ENCODE measurements at places on chromosomes 7 and 10.

DNA sequence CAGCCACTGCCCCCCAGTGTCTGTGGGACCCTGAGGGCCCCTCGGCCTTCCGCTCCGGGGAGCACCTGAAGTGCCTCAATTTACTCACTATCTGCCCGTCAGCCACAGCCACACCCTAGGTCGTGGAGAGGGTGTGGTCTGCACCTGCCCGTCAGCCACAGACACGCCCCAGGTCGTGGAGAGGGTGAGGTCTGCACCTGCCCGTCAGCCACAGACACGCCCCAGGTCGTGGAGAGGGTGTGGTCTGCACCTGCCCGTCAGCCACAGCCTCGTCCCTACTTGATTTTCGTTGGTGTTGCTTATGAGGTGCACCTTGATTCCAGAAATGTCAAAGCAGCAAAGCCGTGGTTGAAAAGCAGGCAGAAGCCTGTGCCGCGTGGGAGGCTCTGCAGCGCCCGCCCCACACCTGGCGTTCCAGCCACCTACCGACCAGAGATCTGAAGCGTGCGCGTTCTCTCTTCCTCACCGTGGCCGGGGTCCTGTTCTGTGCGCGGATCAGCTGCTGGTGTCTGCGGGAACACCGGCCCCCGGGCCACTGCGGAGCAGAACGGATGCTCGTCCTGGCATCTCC, 101.6 kb downstream of the DYNC2I1 start:
- H3K27me3 ChIP-seq = no peaks in the 10 kb centered on the region
- no peaks in the 10 kb centered on the region for H3K36me3 ChIP-seq
- no peak overlapping the region for H3K27ac ChIP-seq
- H3K4me3 ChIP-seq = no peak overlapping the region
- H3K4me1 ChIP-seq = no peaks in the 10 kb centered on the region

DNA sequence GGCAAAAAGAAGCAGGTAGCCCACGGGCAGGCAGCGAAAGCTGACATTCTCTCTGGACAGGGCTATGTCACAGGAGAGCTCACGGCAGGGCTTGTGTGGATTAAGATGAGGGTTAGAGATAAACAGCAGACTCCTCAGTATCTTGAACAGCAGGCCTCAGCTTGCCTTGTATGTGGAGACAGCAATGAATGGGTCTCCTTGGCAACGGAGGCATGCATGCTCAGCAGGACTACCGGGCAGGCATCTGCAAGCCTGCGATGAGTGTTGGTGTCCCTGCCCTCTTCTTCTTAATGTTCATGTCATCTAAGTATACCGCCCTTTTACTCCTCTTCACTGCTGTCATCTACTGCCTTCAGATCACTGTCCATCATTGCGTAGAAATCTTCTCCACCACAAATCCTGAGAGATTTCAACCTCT, 81.9 kb upstream of the C1GALT1 start:
- H3K4me1 ChIP-seq = peaks cover 19% of the 10 kb centered on the region
- H3K4me3 ChIP-seq = no peak overlapping the region
- DNase-seq = peak; percentile 41
- no peaks in the 10 kb centered on the region for H3K36me3 ChIP-seq
- H3K27me3 ChIP-seq = no peaks in the 10 kb centered on the region

- peaks cover 14% of the 10 kb centered on the region for H3K4me1 ChIP-seq
- peak overlapping the region; percentile 65 for H3K27ac ChIP-seq
- no peak overlapping the region for H3K4me3 ChIP-seq
- no peaks in the 10 kb centered on the region for H3K27me3 ChIP-seq
- H3K36me3 ChIP-seq = no peaks in the 10 kb centered on the region
Observed at GRCh38 chr10:110336111-110336721, 31.5 kb upstream of the SMNDC1 start.

DNA sequence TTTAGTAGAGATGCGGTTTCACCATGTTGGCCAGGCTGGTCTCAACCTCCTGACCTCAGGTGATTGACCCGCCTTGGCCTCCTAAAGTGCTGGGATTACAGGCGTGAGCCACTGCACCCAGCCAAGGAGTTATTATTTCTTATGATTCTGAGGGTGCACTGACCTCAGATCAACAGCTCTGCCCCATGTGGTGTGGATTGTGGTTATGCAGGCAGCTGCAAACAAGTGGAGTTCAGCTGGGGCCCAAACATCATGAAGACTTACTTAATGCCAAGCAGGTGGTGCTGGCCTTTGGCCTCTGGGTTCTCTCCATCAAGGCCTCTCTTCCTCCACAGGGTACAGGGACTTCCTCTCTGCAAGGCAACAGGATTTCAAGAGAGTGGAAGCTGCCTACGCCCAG, 45.1 kb upstream of the OPTN start:
- H3K27me3 ChIP-seq = no peaks in the 10 kb centered on the region
- no peaks in the 10 kb centered on the region for H3K36me3 ChIP-seq
- H3K4me1 ChIP-seq = peaks cover 6% of the 10 kb centered on the region
- no peak overlapping the region for H3K27ac ChIP-seq
- no peak for DNase-seq

DNA sequence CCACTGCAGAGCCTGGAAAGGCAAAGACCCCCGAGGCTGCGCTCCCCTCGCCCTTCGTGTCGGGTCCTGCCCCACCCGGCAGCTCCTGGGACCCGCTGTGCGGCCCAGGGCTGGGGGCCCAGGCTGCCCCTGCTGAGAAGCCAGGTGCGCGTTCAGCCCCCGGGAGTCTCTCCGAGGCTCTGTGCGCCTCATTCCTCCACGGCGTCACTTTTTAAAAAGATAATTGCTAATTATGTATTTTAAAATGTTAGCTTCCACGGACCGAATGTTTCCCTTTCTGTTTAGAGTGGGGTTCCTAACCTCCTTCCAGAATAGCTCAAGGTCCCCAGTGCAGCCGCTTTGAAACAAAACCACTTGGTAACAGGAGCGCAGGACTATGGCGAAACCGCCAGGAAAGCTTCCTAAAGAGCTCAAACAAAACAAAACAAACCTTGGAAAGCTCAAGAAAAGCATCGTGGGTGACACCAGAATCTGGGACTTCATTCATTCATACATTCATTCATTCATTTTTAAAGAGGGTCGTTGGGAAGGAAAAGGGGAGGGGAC, 45.6 kb downstream of the PDIA4 start:
- peak overlapping the region; percentile 94 for H3K4me3 ChIP-seq
- no peaks in the 10 kb centered on the region for H3K27me3 ChIP-seq
- H3K27ac ChIP-seq = peak overlapping the region; percentile 52
- no peaks in the 10 kb centered on the region for H3K4me1 ChIP-seq

DNA sequence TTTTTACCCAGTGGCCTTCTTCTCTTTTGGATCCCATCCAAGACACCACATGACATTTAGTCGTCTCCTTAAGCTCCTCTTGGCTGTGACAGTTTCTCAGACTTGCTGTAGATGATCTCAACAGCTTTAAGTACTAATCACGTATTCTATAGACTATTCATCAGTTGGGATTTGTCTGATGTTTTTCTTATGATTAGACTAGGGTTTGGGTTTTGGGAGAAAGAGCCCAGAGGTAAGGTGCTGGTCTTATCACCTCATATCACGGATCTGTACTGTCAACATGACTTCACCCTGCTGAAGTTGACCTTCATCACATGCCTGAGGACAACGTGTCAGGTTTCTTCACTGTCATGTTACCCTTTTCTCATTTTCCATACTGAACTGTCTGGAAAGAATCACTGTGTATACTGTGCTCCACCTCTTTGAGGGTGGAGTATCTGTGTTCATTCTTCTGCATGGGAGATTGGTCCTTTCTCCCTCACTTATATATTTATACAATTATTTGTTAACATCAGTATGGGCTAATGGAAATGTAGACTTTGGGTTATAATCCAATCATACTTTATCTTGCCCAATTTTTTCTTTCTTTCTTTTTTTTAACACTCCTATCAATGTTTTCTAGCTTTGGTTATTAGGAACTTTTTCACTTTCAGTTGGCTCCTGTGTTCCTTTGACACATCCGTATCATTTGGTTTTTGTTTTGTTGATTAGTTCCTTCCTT, 6.4 kb upstream of the HKDC1 start:
- no peak for DNase-seq
- no peaks in the 10 kb centered on the region for H3K27me3 ChIP-seq
- no peak overlapping the region for H3K4me3 ChIP-seq
- peaks cover 6% of the 10 kb centered on the region for H3K4me1 ChIP-seq
- peaks cover 9% of the 10 kb centered on the region for H3K36me3 ChIP-seq
- H3K27ac ChIP-seq = no peak overlapping the region

DNA sequence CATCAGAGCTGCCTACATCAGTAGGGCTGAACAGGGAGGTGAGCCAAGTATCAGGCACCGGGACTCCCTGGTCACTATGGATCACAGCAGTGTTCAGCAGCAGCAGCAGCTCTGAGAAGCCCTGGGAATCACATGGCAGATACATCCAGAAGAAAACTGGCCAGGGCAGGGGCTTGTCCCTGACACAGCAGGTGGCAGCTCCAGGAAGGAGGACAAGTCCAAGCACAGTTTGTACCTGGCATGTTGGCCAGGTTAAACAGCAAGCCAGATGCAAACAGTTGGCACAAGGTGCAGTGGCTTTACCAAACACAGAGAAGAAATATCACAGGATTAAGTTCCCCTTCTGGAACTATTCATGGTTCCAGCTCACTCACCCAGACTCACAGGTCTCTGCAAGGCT, 139.4 kb downstream of the KCNMA1 start:
- H3K27ac ChIP-seq = no peak overlapping the region
- H3K36me3 ChIP-seq = no peaks in the 10 kb centered on the region
- no peak overlapping the region for H3K4me3 ChIP-seq

DNA sequence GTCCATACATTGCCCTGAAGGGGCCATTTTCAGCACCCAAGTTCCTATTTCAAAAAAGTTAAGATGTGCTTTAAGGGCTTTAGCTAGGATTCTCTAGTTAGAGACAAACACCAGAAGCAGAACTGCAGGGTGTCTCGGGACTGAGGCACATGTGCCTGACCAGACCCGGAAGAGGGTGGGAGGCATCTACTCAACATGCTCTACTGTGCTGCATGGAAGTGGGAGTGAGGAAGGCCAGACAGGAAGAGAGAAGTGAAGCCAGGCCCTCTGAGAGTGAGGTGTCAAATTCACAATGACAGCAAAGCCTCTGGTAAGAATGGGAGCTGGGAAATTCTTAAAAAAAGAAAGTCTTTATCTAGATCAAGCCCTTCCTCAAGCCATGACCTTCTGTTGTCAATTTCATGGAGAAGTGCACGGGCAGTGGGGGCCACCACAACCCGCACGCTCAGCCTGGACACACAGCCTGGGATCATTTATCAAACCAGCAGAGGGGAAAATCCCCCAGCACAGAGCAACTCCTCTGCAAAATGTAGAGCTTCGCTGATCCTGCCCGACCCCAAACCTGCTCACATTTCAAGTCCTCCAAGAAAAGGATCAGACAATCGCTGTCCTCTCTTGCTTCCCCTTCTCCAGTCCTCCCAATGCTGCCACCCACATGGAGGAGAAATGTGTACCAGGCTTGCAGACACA, 38.7 kb downstream of the PLXNA4 start:
- no peak for DNase-seq
- H3K4me3 ChIP-seq = no peak overlapping the region
- H3K36me3 ChIP-seq = no peaks in the 10 kb centered on the region
- no peaks in the 10 kb centered on the region for H3K27me3 ChIP-seq
- no peaks in the 10 kb centered on the region for H3K4me1 ChIP-seq
